ENCODE measurements at places on chromosomes 3 and 15.

DNA sequence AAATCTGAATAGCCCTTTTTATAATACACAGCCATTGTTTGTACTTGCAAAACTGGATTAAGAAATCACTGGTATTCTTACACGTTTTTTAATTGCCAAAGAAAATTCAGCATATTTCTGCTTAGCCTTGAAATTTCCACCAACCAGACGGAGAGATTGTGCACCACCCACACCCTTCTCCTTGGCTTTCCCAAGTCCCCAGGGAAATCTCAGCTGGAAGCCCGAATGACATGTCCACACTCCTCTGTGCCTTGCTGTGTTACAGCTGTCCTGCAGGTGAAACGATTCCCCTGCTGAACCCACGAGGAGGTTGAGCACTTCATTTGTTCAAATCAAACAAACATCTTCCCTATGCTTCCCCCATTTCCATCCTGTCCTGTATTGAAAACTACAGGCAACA, 49.6 kb upstream of the PPARG start:
- no peak for DNase-seq

DNA sequence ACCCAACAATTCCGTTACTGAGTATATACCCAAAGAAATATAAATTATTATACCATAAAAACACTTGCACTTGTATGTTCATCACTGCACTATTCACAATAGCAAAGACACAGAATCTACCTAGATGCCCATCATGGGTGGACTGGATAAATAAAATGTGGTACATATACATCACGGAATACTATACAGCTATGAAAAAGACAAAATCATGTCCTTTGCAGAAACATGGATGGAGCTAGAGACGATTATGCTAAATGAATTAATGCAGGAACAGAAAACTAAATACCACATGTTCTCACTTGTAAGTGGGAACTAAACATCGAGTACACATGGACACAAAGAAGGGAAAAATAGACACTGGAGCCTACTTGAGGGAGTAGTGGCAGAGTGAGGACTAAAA, 185.3 kb downstream of the PYDC2 start:
- no peak for DNase-seq

DNA sequence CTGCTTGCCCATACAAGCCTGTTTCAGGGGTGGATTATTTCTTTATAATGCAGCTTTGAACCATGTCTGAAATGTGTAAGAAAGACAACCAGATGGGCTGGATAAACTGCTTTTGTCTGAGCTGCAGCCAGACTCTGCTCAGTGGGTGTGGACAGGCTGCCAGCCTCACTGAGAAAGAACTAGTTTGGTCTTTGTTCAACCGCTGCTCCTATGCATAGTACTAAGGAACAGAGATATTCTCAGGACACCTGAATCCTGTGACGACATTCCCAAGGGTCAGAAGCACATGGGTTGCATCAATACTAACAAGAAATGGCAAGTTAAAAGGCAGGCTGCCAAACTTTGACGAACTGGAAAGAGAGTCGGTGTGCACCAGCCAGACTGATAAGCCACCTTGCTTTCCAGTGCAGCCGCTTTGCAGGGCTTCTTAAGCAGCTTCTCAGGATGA, 57.2 kb downstream of the PLD1 start:
- DNase-seq = no peak

- no peak for DNase-seq
Measured at GRCh38 chr3:162586591-162586990, 1090.0 kb downstream of the OTOL1 start.

DNA sequence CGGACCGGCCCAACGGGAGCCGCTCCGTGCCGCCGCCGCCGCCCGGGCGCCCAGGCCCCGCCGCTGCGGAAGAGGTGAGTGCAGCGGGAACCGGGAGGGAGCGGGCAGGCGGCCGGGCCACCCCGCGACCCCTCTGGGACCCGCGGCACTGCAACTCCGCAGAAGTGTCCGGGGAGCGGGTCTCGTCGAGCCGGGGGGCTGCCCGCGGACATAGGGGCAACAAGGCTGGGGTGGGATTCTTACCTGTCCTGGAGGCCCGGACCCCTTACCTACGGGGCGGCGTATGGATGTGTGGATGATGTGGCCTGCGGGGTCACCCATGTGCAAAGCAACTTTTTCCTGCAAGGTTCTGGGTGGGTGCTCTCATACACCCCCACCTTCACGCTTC, 361 bp downstream of the SEMA3F start:
- no peak for DNase-seq

- no peak for DNase-seq
Measured at GRCh38 chr3:99418709-99419108, 219.7 kb upstream of the COL8A1 start.

GRCh38 chr3:187737006-187737367, 8.3 kb downstream of the BCL6 start:
- DNase-seq = no peak

DNA sequence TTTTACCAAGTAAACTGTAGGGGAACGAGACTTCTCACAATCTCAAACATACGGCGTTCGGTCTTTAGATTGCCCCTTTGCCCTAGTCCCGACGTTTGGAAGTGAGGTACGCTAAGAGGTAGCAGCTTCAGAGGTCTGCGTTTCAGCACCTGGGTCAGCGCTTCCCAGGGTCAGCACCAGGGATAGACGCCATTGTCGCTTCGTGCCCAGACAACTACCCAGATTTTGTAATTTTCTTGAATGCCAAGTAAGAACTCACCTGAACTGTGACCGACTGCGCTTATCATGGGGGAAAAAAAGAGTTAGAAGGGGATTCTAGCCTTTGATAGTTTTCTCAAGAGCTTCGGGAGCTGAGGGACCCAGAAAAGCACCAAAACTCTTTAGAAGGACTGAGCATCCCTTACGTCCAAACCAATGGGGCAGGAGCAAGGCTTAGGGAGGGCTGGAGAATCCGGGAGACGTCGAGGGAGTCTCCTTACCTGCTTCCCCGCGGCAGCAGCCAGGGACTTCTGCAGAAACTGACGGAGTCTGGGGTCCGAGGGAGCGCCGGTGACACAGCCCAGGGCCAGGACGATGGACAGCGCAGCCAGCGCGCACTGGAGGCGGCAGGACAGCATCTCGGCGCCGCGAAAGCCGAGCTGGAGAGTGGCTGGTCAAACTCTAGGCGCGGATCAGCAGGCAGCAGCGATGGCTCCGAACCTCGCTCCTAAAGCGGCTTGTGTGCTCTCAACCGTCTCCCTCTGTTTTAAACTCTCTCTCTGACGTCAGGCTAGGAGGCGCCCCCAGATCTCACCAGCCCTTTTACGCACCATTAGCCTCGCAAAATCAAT, at the start of gene SST:
SST (minus strand) TSS at position 720 of the 830 bp plus-strand sequence; CDS start at position 617, 103 bp downstream.
- DNase-seq = no peak

- no peak for DNase-seq
Measured at GRCh38 chr3:119861681-119862080, 79.8 kb downstream of the NR1I2 start.

- DNase-seq = no peak
Measured at GRCh38 chr3:141371882-141372281, 3.6 kb downstream of the ZBTB38 start.

DNA sequence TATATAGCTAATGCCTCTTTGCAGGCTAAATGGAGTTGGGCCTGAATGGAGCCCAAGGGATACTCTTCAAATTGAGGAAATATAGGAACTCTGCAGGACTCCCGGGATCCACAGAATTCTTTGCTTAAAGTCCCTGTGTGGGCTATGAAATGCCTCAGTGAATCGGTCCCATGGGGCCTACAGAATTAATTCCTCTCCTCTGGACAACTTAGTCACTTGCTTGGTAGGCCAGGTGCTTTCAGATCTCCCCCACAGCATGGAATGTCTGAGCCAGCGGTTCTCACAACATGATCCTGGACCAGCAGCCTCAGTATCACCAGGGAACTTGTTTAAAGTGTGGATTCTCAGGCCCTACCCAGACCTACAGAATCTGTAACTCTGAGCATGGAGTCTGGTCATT, 15.1 kb upstream of the PRICKLE2 start:
- no peak for DNase-seq

- DNase-seq = no peak
Measured at GRCh38 chr3:95453242-95453641, 1361.2 kb upstream of the EPHA6 start.

GRCh38 chr3:37892927-37893600, 31.4 kb downstream of the CTDSPL start:
- DNase-seq = peak; percentile 23

- DNase-seq = no peak
Measured at GRCh38 chr3:48820612-48821324, 26.9 kb downstream of the PRKAR2A start.

DNA sequence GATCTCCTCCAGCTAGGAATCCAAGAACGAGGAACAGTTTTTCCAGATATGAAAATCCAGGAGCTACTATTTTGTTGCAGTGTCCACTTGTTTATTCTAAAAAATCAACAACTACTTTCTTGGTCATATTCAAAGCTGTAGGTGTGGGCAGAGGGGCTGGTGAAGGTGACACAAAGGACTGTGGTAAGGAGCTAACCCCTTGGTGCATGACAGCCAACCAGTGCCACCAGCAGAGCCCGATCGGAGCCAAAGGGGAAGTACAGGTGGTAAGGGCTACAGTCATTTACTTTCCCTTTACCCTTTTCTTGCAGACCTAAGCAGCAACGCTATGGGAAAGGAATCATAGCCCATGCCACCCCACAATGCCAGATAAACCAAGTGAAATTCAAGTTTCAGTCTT, 30.7 kb downstream of the PLA1A start:
- DNase-seq = no peak

DNA sequence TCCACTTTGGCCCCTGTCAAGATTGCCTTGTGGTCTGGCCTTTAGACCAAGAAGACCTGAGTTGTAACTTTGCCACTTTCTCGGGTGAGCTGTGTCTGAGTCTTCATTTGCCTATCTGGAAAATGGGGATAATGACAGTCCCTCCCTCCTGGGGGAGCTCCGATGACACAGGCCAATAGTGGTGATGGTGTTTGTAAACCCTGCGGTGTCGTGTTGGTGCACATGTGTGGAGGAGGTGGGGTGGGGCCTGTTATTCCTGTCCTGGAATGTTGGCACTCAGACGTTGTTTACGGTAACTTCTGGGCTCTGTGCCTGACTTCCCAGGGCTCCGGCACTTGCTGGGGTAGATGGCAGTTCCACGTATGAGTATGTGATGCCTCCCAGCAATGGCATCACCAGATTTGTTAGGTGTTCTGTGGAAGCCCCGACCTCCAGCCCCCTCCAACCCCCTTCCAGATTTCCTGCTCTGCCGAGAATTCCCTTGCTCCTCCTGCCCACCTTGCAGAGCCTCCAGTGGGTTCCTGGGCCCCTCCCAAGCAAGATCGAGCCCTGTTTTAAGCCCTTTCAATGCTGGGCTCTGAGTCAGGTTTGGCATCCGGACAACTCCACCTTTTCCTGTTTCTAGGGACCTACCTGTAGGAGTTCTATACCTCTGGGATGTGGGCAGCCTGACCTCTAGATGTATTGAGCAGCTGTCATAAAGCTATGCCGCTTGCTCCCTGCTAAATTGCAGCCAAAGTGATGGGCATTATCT, 31.4 kb downstream of the HRH1 start:
- DNase-seq = no peak

DNA sequence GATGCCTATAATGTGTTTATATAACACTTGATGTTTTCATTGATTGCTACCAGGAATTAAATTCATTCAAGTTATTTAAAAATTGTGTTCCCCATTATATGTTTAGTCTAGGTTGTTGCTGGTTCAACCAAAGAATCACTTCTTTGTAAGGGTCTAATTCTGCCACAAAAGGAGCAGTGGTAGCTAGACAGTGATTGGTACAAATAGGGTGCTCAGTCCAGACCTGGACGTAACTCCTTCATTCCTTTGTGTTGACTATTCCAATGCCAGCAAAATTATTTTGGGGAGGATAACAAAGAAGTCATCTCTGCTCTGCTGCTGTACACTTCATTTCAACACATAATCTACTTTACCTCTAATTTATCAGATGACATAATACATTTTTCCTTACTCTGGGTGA, 1.2 kb downstream of the CHMP2B start:
- no peak for DNase-seq

GRCh38 chr3:13647298-13648059, 98.6 kb downstream of the FBLN2 start:
- no peak for DNase-seq

- DNase-seq = peak; percentile 86
Measured at GRCh38 chr15:46278486-46279090, 643.8 kb downstream of the SQOR start.

DNA sequence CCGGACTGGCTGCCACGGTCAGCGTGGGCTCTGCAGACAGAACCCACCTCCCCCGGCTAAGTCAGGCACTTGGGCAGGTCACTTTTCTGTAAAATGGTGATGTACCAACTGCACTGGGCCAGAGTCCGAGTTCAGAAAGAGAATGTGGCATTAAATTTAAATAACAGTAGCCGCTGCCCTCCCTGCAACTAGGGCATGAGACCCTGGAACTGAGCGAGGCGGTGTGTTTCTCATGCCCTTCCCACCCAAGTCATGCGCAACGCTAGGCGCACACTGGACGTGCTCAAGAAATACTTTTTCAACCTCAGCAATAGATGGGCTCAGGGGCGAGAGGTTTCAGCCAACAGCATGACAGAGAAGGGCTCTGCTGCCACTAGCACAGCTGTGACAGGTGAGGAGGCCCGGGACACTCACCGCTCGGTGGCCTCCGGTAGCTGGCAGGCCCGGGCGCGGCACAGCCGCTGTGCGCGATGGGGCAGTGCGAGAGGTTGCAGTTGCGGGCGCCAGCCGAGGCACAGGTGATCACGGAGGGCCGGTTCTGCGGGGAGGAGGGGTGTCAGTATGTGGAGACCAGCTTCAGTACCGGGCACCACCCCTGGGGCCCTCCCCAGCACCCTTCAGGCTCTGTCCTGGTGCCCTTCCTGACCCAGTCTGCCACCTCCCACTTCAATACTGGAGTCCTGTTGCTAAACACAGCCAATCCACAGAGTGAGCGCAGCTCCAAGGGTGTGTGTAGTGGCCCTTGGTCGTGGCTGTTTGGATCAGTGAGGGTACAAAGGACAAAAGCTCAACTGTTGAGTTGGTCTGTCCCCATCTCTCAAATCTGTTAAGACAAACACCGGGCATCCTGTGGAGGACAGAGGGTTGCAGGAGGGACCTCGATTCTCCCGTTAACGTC, 84.5 kb downstream of the VGLL4 start:
- no peak for DNase-seq

GRCh38 chr3:14138878-14139655, 14.2 kb downstream of the TMEM43 start:
- no peak for DNase-seq

All from NCI-H146 (cell line).